ENCODE measurements at places on chromosomes 2 and 18. TPM values are rescaled to one million over a fixed set of nuclear protein-coding genes. Genes with fewer than 3 reads are reported as not detected.

DNA sequence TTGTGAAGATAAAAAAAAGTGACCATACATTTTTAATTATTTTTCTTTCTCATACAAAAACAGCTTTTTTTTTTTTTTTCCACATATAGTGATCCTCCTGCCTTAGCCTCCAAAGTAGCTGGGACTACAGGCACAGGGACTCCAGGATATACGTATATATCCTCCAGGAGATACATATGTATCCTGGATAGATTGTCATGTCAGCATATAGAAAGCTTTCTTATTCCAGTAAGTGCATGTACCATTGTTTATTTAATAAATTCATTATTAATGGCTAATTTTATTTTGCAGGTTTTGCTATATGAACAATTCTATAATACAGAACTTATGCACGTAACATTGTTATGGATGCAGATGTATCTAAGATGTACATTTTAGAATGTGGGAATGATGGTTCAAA, 138.7 kb downstream of the DOK6 start:
- H3K4me1 ChIP-seq: no peaks in the 10 kb centered on the region
- H3K27ac ChIP-seq: no peak overlapping the region
- no peak overlapping the region for H3K4me3 ChIP-seq

DNA sequence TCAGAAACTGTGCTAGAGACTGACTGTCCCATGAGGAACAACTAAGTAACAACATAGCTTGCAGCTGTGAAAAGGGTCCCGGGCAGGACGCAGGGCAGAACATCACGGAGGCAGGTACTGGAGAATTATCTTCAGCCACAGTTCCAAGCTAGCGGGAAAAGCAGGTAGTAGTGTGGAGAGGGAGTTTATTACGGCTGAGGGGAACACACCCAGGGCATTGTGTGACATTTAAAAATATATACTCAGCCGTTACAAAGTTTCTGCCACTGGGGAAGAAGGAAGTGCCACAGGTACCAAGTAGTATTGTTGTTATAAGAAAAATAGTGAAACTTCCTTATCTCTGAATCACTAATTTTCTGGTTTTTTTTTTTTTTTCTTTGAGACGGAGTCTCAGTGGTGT, 179.6 kb downstream of the LAMA1 start:
- no peaks in the 10 kb centered on the region for H3K36me3 ChIP-seq
- H3K4me3 ChIP-seq: no peak overlapping the region
- H3K4me1 ChIP-seq: no peaks in the 10 kb centered on the region
- H3K27me3 ChIP-seq: no peaks in the 10 kb centered on the region
- H3K27ac ChIP-seq: no peak overlapping the region

FOXI3 gene
- not detected for total RNA-seq

POLR1A gene
- 32.6 TPM for total RNA-seq

TNFRSF11A gene
- 11.6 TPM for total RNA-seq
